ENCODE measurements at places on chromosomes 6 and 20. TPM values are rescaled to one million over a fixed set of nuclear protein-coding genes. Genes with fewer than 3 reads are reported as not detected.

DNA sequence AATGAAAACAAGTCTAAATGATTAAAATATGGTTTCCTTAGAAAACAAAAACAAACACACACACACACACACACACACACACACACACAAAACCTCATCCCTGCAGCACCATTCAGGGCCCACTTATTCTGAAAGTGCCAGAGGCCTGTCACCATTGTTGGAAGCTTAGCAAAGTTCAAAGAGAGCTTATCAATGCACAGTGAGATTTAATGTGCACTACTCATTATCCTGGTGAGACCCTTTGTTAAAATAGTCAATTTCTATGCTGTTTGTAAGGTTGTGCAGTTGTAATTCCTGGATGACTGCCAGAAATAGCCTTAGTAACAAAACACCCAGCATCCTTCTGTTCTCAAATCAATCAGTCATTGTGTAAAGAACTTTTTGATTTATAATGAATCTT lies 482.9 kb downstream of the GRIK2 start:
- DNase-seq: no peak

The GABRR1 gene
- not detected for total RNA-seq

GRCh38 chr6:109580519-109580918 lies 97.5 kb upstream of the ZBTB24 start:
- no peak for DNase-seq

DNA sequence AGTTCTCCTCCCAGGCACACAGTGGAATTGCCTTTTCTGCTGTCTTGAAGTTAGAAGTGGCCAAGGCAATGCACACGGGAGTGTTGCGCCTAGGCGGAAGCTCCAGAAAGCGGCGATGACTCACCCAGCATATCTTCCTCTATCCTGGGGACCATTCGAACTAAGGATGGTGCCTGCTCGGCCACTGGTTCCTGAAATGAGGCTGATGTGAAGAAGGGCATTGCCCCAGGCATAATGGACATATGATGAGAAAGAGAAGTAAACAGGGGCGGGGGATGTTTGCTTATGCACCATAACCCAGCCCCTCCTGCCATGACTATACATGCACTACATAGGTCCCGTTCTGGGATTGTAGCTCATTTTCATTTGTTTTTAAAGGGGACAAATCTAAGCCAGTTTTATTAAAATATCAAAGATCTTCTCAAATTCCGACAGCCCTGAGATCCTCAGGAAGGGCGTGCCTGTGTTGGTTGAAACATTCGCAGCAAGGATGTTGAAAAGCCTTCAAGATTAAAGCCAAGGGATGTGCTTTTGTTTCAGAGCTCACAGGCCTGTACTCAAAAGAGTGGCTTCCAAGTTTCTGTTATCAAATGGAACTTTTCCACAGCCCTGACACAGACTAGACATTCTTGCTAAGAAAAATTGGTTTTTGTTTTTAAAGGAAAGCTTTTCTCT lies 218.5 kb downstream of the LY86 start:
- DNase-seq: no peak

GRCh38 chr6:107290491-107290890 lies 168.9 kb downstream of the PDSS2 start:
- DNase-seq: no peak

Measured in CD4-positive, alpha-beta T cell (primary cell).